CD4-positive, alpha-beta T cell treated with Interleukin-12 subunit alpha and Interleukin-12 subunit beta, for 1 hour (primary cell): ENCODE measurements at places on chromosomes 3 and 15.

GRCh38 chr15:79066391-79067071 is 24.0 kb downstream of the RASGRF1 start:
- no peak for DNase-seq

DNA sequence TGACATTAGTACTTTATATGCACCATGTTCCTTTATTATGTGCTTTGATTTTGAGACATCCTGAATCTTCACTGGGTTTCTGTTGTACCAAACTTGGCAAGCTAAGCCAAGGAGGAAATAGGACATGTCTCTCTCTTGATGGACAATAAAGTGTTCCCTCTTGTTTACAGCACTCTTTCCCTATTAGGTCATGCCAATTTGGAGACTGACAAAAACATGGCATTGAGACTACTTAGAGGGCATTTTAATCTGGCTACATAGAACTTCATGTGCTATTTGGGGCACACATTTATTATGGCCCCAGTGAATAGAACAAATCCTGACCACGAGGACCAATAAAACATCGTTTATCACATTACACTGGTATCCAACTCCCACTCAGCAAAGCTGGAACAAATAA is 85.3 kb upstream of the TNFSF10 start:
- DNase-seq = no peak

GRCh38 chr3:28151608-28152228 is 89.7 kb upstream of the CMC1 start:
- peak; percentile 2 for DNase-seq

DNA sequence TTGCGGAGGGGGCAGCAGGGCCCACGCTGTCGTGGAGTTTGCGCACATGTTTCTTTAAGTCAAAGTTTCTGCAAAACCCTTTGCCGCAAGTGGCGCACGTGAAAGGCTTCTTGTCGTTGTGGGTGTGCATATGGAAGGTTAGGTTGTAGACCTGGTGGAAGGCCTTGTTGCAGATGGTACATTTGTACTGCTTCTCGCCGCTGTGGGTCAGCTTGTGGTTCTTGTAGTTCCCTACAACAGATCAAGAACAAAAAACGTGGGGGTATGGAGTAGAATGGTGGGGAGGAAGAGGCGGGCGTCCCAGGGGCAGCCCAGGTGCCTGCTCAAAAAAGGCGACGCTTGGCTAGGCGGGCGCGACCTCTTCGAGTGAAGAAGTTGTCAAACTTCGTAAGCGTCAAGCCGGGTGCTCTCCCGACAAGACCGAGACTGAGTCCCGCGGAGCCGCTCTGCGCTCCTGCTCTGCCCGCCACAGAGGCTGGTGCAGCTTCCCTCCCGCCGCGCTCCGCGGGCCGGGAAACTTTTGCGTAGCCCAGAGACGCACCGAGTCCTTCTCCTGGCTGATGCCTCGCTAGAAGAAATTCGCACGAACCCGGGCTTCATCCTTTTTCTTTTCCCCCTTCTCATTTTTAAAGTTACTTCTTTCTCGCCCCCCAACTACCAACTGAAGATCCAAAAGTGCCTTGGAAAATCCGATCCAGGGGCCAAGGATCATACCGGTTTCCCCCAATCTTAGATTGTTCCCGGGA is 3.1 kb downstream of the FEZF2 start:
- DNase-seq = no peak

DNA sequence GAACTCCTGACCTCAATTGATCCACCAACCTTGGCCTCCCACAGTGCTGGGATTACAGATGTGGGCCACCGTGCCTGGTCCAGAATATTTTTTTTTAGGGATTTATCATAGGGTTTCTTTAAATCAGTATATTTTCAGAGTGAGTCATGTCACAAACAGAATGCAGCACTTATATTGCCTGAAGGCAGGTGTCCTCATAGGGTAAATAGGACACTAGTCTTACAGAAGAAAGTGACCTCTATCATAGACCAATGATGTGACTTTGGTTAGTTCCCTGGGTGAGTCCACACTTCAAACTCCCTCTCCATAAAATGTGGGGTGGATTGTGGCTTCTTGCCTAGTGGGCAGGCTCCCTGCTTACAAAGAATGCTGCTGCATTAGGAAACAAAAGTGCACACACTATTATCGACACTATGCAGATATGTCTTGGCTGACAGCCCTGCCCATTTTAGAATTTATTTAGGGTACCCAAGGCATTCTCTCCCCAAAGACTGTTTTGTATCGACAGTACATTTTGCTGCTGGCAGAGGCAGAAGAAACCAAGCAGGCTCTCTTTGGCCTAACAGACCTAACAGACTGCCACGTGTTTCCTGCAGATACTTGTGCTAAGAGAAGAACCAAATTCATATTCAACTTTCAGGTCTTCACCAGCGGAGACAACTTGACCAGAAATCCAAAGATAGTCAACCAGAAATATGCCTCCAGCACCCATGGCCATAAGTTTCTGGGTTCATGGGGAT is 125.0 kb downstream of the MOBP start:
- DNase-seq = no peak

DNA sequence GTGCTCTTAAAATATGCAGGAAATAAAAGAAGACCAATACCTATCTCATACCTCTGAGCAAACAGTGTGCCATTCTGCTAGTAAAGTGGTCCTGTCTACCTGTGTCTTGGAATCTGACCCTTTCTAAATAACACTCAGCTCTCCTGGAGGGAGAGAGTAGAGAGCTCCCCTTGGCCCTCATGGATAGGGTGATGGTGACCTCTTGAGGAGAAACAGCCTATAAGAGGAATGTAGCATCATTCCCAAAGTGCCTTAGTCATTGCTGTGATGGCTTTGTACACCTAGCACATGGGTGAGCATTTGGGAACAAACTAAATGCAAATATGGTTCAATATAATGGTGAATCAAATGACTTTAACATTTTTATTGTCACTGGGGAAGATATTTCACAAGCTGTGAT is 10.0 kb downstream of the SNTN start:
- no peak for DNase-seq

- no peak for DNase-seq
These were observed 125.5 kb downstream of the IL20RB start for GRCh38 chr3:137083332-137083731.

- peak; percentile 83 for DNase-seq
These were observed at the start of gene CCDC71 for GRCh38 chr3:49165771-49166751. Gene CCDC71, minus strand, starts transcription at chr3:49166331. Its CDS starts 2,123 bp downstream, at chr3:49164208.

DNA sequence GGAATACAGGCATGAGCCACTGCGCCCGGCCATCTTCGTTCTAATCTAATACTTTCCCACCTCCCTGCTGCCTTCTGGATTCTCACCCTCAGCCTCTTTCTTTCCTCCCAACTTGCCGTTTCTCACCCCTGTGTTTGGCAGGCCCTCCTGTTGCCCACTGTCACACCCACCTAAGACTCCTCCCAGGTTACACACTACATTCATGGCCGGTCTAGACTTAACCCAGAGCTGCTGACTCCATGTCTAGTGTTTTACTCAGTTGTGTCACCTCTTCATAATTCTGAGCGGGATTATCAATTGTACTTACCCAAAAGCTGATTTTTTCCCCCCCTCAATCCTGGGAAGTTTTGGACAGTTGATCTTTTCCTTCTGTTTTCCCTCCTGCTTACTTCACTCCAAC is 223.8 kb downstream of the FEZF2 start:
- no peak for DNase-seq

- DNase-seq = no peak
These were observed 219.3 kb upstream of the NR2E3 start for GRCh38 chr15:71591057-71591456.

- no peak for DNase-seq
These were observed 21.0 kb downstream of the RARB start for GRCh38 chr3:25448750-25449692.

- DNase-seq = no peak
These were observed 70.8 kb downstream of the GPR156 start for GRCh38 chr3:120214176-120214575.
